LoVo (cell line): ENCODE measurements at places on chromosomes 1 and 21.

DNA sequence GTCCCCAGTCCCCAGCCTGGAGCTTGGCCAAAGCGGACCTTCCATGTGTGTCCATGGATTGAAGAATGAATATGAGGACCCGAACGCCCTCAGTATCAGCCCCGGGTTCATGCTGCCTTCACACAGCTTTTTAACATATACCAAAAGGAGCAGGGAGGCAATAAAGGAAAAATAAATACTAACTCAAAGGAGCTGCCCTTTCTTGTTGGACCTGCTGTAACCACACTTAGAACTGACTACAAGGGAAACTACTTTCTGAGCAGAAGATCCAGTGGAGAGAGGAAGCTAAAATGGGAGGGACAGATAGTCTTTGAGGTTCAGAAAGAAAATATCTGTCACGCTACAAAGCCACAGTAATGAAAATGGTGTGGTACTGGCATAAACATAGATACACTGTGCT is 48.6 kb downstream of the CNN3 start:
- DNase-seq, result no peak

GRCh38 chr1:240362826-240363225 is 249.1 kb downstream of the GREM2 start:
- no peak for DNase-seq

DNA sequence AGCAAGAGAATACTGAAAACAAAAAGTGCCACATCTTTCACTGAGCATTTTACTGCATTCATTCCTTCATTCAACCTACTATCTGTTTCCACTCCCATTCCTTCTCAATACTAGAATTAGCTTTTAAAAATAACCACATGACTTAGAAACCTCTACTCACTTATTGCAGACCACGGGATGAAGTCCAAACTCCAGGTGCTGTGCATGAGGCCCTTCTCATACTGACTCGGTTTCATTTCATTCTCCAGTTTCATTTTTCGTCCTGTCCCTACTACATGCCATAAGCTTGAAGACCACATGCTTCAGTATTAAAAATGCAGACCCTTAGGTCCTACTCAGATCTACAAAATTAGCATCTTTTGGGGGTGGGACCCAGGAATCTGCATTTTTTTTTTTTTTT is 2.3 kb upstream of the BACH1 start:
- no peak for DNase-seq

DNA sequence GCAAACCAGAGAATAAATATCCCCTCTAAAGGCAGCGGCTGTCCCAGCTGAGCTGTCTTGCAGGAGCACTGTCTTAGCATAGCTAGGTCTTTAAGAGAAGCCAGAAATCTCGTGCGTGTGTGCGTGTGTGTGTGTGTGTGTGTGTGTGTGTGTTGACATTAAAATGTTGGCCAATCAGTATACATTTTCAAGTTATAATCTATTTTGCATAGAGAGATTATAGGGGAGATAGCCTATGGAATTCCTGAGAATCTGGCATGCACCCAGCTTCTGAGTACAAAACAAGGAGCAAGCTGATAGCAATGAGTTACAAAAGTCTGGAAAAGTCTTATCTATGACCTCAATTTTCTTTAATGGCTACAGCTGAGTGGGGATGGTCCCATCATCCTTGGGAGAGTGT is 17.7 kb downstream of the METTL13 start:
- DNase-seq, result no peak

DNA sequence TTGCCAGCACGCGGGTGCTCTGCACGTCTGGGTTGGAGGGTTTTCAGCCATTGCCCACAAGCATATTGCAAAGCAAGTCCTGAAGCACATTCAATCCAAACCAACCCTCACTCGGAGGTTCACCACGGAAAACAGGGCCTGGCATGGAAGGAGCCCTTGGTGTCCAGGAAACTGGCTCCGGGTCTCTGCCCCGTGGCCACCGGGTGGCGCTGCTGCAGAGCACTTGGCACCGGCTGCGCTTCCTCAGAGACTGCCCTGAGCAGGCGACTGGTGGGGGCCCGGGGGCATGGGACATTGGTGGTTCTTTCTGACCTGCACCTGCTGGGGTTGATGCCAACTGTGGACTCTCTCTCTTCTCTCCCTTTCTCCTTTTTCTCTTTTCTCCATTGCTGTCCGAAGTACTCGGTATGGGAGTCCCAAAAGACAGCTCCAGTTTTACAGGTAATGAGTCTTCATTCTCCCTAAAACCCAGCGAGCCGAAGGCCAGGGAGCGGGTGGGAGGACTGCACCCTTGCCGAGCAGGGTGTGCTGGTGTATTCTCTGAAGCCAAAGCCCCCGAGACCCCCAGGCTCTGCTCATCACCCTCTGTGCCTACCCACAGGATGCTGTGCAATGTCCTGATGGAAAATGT is 4.1 kb upstream of the KCNAB2 start:
- no peak for DNase-seq

DNA sequence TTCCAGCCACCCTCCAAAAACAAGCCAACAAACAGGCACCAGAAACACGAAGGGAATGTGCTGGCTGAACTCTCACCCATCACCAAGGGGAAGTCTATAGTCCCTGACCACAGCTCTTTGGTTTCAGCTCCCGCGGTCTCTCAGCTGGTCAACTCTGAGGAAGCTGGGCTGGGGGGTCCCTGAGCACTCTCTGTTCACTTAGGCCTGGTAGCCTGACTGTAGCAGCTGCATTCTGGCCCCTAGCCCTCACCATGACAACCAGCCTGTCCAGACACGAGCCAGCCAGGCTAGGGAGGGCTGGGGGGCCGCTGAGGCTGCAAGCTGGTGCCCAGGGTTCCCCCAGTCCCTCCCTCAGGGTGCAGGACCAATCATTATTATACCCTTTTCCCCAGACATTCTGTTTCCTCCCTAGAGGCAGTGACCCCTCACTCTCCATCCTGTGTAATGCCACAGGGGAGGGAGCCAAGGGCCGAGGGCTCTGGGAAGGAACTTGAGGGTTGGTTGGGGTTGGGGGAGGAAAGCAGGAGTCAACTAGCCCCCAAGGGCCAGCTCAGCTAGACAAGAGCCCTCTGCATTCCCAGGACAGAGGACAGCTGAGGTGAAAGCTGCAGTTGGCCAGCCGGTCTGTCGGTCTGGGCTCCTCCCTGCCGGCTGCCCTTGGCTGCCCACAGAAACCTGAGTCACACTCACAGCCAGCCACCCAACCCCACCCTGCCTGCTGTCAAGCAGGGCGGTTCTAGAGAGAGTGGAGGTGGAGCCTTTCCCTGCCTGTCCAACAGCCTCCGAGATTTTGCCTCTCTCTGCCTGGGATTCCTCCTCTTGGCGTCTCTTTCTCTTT is 1.2 kb upstream of the TRAPPC3 start:
- peak; percentile 92 for DNase-seq
